ENCODE measurements at places on chromosomes 3 and 15. TPM values are rescaled to one million over a fixed set of nuclear protein-coding genes. Genes with fewer than 3 reads are reported as not detected.

The FAM174B gene
- 1.4 TPM for polyA plus RNA-seq

DNA sequence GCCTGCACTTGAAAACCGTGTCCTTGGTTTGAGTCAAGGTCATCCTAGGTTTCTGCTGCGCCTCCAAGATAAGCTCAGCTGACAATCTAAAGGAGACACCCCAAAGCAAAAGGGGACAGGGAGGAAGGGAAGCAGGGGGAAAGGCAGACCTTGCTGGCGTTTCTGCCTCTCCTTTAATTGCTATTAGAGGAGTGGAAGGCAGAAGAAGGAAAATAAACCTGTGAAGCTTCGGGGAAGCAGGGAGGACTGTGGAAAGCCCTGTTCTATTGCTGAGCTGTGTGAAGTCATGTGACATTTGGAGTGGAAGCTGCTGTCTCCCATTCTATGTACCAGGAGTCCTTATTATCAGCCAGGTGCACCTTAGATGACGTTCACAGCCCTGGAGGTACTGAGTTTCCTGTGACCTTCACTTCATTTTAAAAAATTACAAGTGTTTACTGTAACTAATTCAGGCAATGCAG, 21.5 kb upstream of the CHD2 start:
- no peaks in the 10 kb centered on the region for H3K27me3 ChIP-seq
- H3K27ac ChIP-seq, result no peak overlapping the region
- peaks cover 5% of the 10 kb centered on the region for H3K4me1 ChIP-seq
- no peak for DNase-seq

- no peaks in the 10 kb centered on the region for H3K36me3 ChIP-seq
- no peak overlapping the region for H3K27ac ChIP-seq
- no peaks in the 10 kb centered on the region for H3K27me3 ChIP-seq
- H3K4me3 ChIP-seq, result no peak overlapping the region
These were observed 254.6 kb upstream of the RBMS3 start for GRCh38 chr3:29026286-29026685.

DNA sequence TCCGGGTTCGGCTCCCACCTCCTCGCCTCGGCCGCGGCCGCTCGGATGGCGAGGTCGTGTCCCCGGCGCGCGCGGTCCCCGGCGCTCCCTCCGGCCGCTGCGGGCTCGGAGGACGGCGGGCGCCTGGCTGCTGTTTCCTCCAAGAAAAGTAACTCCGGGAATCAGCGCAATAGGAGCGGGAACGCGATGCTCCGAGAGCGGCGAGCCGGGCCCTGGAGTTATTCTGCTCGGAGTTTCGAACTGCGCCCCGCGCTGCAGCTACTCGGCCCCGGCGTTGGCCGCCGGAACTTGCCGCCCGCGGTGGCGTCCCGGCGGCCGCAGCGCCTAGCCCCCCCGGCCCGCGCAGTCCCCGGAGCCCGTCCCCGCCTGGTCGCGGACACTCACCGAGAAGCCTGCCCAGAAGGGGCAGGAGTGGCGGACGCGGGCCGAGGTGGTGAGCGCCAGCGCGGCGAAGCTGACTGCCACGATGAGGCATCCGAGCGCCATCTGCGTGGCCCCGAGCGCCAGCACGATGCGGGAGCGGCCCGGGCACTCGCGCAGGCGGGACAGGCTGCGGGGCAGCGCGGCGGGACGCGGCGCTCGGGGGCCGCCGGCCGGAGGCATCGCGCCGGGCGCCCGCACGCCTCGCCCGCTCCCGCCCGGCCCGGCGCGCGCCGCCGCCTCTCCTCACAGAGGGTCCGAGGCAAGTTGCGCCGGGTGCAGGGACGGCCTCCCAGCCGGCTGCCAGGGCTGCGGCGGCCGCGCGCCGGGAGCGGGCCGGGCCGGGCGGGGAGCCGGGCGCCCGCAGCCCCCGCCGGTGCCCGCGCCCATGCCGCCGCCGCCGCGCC, 251.9 kb downstream of the TJP1 start:
- no peak for DNase-seq
- no peaks in the 10 kb centered on the region for H3K27me3 ChIP-seq
- no peak overlapping the region for H3K4me3 ChIP-seq
- no peak overlapping the region for H3K27ac ChIP-seq
- no peaks in the 10 kb centered on the region for H3K4me1 ChIP-seq

GRCh38 chr15:30065025-30065801, 17.5 kb upstream of the GOLGA8J start:
- H3K27me3 ChIP-seq, result no peaks in the 10 kb centered on the region
- DNase-seq, result no peak
- H3K4me1 ChIP-seq, result no peaks in the 10 kb centered on the region

Measured in GM12878 (cell line).